NT2/D1 (cell line): ENCODE measurements at places on chromosomes 4 and X.

GRCh38 chr4:65265526-65265925 lies 404.8 kb downstream of the EPHA5 start:
- no peak for DNase-seq

DNA sequence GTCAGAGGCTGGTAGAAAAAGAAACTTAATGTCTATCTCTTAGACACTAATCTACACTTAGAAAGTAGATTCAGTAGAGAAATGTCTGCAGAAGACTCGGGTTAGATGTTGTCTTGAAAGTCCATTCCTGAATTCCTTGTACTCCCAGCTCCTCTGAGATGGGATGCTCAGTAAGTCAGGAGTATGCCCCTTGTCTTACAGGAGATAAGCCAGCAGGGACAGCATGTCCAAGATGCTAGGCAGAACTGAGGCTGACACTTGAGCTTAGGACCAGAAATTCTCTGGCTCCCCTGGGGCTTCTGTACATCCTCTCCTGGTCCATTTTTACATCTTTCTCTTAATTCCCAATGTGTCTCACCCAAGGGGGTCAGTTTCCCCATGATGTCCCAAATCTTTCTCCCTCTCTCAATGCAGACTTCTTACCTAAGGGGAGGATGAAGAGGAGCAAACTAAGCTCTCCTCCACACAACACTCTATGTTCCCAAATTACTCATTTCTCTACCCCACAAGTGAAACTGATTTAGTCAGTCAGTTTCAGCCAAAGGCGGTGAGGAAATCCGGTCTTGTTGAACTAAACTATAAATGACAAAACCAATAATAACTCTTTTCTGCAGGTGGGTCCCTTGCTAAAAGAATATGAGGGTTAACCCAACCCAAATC lies 558.2 kb upstream of the DIPK2B start:
- DNase-seq = no peak

GRCh38 chr4:6222761-6223292 lies 22.5 kb upstream of the JAKMIP1 start:
- DNase-seq = peak; percentile 68

DNA sequence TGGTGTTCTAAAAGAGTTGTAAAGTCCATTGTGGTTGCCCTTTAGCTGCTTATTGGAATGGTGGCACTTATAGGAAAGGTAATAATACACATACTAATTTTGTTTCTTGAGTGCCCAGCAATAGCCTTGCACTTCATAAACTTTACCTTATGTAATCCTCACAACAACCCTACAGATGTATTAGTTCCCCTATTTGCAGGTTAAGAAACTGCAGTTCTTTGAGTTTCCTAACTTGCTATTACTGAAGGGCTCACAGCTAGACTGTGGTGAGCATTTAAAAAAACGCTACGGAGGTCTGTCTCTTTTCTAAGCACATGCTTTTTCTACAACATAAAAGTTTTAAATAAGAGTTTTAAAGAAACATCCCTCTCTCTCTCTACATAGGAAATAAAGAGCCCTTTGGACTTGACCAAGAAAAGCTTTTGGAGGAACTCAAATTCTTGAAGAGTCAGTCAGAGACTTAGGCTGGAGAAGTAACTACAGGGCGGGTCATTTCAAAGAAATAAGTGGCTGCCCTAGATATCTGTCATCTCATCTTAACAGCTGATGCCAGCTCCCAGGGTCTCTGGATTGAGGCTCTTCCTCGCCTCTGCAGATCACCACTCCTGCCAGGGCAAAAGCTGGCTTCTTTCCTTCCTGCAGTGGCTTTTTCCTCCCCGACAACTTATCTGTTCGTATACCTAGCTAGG lies 42.0 kb upstream of the FBXW7 start:
- no peak for DNase-seq

- no peak for DNase-seq
These were observed 328.7 kb upstream of the ZFP42 start for GRCh38 chr4:187666697-187667494.

- no peak for DNase-seq
These were observed 17.2 kb upstream of the USP27X start for GRCh38 chrX:49862093-49862492.

DNA sequence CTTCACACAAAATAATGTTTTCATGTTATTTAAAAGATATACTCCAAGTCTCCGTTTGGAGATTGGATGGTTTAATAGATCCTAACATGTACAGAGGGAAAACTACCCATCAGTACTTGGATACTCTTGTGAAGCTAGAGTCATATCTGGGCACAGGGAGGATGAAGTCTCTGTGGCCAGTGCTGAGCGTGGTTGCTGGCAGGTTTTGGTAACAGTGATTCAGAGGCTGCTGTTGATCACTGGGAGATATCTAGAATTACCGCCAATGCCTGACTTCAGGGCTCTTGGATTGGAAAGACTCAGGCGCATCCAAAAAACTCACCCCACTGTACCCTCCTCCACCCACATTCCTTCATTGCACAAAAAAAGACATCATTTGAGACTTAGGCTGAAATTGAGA lies 107.2 kb upstream of the PGRMC2 start:
- no peak for DNase-seq

- DNase-seq = no peak
These were observed 8.1 kb downstream of the LAMTOR3 start for GRCh38 chr4:99886146-99886545.

- DNase-seq = no peak
These were observed 261.5 kb downstream of the GPC3 start for GRCh38 chrX:133723930-133724329.

DNA sequence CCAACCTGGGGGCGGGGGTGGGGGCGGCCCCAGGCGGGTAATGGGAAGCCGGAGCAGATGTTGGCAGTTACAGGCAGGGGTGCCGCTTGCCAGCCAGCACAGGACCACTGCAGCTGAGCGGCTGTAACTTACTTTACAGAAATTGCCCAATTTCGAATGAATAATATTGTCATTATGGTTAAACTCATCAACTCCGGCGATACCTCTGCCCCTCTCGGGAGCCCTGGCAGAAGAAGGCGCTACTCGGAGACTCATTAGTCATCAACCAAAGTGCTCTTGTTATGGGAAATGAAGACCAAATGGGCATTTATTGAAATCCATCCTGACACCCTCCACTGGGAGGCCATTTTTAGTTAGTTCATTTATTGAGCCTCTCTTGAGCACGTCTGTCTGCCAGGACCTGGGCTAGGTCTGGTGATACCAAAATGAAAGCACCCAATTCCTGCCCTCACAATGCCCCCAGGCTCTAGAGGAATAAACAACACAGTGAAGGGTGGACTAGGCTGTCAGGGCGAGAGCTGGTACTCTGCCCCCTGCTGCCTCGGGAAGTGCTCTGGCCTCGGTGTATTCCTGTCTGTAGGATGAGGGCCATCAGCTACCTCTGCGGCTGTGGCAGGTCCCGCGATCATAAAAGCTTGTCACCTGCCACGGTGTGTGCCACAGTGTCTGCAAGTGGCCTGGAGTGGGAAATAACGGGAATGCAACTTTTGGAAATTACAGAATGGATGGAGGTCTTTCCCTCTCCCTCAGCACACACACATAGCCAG lies 159.1 kb upstream of the PSAPL1 start:
- no peak for DNase-seq

DNA sequence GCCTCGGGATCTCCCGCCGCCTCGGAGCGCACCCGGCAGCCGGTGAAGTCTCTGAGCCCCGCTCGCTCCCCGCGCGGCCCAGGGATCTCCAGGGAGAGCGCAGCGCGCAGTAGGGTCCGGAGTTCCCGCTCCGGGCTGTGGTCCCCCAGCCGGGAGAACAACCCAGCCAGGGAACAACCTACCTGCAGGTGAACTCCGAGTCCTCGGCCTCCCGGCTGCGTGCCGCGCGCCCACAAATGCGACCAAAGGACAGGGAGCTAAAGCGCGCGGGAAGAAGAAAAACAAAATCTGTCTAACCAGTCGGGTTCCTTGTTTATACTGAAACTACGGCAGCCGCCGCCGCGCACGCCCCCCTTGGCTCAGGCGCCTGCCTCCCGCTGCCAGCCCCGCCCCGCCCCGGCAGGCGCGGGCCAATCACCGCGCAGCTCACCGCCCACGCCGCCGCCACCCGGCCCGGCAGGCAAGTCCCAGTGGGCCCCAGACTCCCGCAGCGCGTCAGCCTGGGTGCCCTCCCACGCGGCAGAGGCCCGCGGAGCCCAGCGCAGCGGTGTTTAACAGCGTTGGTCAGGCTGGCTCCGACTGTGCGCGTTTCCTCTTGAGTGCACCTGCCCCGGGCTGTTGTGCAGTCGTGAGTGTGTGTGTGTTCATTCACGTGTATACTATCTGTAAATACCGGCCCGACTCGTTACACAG lies at the start of gene RASGEF1B:
Gene RASGEF1B, minus strand, starts transcription at position 320 of the 693 bp plus-strand sequence. CDS start 12,399 bp downstream, outside the sequence.
- no peak for DNase-seq

- no peak for DNase-seq
These were observed 477.7 kb downstream of the STPG2 start for GRCh38 chr4:97665553-97665952.

GRCh38 chr4:102817021-102817605 lies 10.2 kb downstream of the UBE2D3 start:
- DNase-seq = no peak

GRCh38 chr4:150238591-150238990 lies 160.3 kb downstream of the DCLK2 start:
- DNase-seq = no peak

DNA sequence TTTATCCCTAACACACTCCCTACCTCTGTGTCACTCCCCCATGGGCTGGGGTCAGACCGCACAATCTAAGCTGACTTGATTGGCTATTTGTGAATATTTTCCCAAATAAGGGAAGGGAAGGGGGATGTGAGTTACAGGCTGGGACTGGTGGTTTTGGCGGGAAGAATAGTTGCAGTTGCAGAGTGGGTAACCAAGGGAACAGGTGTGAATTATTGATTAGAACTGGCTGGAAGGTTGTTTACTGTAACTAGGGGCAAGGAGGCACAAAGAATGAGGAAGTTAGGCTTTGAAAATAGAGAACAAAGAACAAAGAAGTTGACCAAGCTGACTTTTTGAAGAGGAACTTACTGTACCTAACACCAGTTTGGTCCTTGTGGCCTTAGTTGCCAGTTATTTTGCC lies 88.0 kb upstream of the XAGE2 start:
- no peak for DNase-seq

DNA sequence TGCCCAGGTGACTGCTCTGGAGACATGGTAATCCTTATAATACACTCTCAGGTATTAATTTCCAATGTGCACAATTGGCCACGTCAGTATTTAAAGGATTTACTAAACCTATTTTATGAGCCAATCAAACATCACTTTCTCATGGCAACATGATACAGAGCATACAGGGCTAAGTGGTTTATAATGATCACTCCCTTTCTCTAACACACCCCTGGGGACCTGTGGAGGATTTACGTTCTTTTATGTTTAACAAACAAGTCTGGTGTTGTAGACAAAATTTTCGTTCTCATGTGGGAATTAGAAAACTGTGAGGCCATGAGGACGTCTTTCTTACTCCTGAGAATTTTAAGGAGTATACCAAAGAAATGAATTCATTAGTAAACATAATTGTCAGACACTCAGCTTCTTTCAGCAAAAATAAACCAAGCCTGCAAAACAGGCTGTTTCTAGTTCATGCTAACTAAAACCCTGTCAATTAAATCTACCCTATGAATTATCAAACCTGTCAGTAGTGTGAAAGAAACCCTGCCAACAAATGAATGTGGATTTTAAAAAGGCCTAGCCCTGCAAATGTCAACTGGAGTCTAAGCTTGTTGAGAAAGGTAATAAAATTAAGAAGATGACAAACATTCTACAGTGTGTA lies 155.8 kb downstream of the PDGFC start:
- no peak for DNase-seq

DNA sequence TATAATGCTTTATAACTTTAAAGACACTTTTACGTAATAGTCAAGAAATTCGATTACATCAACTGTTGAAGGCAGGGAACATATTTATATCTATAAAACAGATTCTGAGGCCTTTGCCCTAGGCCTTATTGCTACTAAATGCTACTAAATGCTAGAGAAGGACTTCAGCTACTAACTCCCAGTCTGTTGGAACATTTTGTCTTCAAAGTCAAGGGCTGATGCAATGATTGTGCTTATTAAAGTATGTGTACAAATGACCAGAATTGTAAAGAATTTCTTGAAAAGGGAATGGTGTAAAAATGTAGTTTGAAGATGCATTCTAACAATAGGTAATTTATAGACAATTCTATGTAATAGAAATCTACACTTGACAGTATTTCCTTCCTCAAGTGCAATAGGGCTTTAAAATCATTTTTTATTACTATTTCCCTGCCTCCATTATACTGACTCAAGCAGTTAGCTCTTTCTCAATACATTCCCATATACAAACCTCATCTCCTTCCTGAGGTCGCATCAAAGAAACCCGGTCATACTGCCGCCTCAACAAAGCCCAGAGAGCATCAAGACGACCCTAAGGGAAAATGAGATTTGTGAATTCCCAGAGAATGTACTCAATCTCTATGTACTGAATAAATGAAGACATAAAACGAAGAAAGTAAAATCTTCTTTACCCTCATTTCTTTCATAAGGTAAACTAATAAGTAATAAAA lies 95.7 kb downstream of the ANTXR2 start:
- DNase-seq = no peak

- no peak for DNase-seq
These were observed 121.3 kb downstream of the PRDM5 start for GRCh38 chr4:120801137-120801758.

DNA sequence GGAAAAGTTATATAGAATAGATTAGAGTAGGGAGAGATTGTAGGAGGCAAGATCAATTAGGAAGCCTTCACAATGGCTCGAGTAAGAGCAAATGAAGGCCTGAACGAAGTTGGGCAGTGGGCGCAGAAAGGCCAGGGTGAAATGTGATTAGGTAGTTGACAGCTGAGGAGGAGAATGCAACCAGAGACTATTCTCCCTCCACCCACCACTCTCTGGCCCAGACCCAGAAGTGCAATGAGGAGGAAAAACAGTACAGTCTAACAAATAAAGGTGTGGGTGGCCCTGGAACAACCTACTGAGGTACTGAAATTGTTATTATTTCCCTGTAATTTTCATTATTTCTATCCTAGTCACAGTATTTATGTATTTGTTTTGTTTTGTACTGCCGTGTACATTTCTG lies 176.7 kb downstream of the SLC39A8 start:
- DNase-seq = no peak

DNA sequence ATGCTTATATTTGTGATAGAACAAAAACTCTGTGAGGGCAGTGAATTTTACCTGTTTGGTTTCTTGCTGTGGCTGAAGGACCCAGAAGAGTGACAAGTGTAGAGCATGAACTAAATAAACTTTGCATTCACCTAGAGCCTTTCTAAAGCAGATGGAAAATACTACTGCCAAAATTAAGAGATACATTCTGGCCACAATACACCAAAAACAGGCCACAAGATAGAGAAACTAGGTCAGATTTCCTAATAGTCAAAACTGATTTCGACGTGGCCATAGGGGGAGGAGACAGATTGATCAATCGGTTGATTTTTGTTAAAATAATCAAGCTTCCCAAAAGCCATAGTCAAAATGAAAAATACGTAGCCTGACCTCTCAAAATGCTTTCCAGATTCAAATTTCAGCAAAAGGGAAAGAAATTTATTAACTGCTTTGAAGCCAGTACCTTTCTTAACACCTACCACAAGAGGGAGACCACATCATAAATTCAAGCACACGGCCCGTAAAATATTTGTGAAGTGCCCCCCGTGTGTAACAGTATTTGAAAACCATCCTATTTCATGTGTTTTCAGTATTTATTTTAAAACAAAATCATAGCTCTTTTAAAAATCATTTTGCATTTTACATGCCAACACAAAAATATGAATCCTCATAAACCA lies 132.4 kb downstream of the CORIN start:
- no peak for DNase-seq
